ENCODE measurements at places on chromosomes 5 and 9. TPM values are rescaled to one million over a fixed set of nuclear protein-coding genes. Genes with fewer than 3 reads are reported as not detected.

DNA sequence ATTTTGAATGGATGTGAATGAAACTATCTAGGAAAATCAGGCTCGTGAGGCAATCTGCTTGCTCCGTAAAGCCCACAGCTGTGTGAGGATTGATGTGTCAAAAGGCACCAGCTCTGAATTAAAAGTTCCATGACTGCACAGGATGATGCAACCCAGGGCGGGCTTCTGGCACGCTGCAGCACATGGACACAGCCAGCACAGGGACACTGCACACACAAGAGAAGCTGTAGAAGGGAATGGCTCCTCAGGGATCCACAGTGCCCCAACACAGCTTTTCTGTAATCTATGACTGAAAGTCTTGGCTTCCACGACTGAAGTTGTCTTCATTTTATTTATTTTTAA lies 151.0 kb downstream of the GCNT1 start:
- H3K4me3 ChIP-seq, result no peak overlapping the region
- no peaks in the 10 kb centered on the region for H3K4me1 ChIP-seq
- no peak overlapping the region for H3K27ac ChIP-seq
- no peaks in the 10 kb centered on the region for H3K27me3 ChIP-seq

- H3K27me3 ChIP-seq, result no peaks in the 10 kb centered on the region
- no peak overlapping the region for H3K27ac ChIP-seq
- DNase-seq, result no peak
- H3K36me3 ChIP-seq, result no peaks in the 10 kb centered on the region
- H3K4me1 ChIP-seq, result no peaks in the 10 kb centered on the region
Measured at GRCh38 chr5:156883316-156883875, 33.3 kb downstream of the PPP1R2B start.

SEMA4D gene
- 147 TPM for total RNA-seq

- DNase-seq, result no peak
- no peak overlapping the region for H3K27ac ChIP-seq
- H3K36me3 ChIP-seq, result no peaks in the 10 kb centered on the region
- no peaks in the 10 kb centered on the region for H3K27me3 ChIP-seq
- no peaks in the 10 kb centered on the region for H3K4me1 ChIP-seq
- H3K4me3 ChIP-seq, result no peak overlapping the region
Measured at GRCh38 chr5:98637557-98637956, 135.9 kb upstream of the RGMB start.
